Spinal cord (tissue), 10 donors: ENCODE measurements at places on chromosomes 6 and 20. TPM values are rescaled to one million over a fixed set of nuclear protein-coding genes. Genes with fewer than 3 reads are reported as not detected.

DNA sequence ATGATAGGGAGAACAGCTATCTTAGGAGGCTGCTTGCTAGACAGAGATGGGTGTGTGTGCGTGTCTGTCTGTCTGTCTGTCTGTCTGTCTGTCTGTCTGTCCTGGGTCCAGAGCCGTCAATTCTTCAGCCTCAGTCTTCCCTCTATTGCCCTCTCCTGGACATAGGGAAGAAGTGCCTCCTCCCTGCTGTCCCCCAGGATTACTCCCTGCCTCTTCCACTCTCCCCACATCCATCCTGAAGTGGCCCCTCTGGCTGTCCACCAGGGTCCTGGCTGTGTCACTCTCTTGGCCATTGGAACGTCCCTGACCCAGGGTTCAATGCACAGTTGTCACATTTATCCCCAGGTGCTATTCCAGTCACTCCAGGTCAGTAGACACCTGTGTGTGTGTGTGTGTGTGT lies 10.2 kb downstream of the TREML2 start:
- no peak for DNase-seq

GRCh38 chr6:6931071-6932025 lies 176.4 kb upstream of the RREB1 start:
- DNase-seq: no peak

DNA sequence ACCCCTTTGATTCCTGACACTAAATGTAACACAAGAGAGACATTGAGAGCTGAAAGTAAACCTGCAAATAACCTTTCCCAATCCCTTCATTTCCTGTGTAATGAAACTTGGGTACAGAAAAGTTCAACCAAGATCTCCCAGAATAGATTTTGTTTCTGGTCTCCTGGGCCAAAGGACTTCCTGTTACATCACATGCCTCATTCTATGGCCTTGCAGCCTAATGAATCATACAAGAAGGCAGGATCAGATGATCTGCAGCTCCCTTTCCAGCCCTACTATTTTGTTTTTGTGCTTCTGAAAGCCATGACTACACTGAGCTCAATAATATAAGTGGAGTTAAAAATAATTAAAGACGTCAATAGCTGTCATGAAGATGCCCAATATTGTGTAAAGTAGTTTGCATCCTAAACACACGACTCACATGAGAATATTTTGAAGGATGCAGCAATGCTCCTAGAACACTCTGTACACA lies 73.4 kb upstream of the NOX3 start:
- no peak for DNase-seq

- no peak for DNase-seq
Observed at GRCh38 chr6:53593001-53593488, 48.1 kb upstream of the GCLC start.

DNA sequence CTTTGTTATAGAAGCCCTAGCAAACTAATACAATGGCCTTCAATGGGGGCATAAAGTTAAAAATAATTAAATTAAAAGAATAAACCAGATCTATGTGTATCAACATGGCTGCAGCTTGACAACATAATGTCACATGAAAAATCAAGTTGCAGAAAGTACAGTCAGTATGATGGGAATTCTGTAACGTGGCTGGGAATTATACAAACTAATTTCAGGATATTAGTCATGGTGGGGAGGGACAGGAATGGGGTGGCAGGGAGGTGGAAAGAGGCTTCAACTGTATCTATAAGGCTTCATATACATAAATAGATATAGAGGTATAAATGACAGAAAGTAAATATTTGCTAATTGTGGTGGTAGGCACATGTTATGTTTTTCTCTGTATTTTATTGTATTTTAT lies 107.1 kb downstream of the UNC5CL start:
- DNase-seq: no peak

DNA sequence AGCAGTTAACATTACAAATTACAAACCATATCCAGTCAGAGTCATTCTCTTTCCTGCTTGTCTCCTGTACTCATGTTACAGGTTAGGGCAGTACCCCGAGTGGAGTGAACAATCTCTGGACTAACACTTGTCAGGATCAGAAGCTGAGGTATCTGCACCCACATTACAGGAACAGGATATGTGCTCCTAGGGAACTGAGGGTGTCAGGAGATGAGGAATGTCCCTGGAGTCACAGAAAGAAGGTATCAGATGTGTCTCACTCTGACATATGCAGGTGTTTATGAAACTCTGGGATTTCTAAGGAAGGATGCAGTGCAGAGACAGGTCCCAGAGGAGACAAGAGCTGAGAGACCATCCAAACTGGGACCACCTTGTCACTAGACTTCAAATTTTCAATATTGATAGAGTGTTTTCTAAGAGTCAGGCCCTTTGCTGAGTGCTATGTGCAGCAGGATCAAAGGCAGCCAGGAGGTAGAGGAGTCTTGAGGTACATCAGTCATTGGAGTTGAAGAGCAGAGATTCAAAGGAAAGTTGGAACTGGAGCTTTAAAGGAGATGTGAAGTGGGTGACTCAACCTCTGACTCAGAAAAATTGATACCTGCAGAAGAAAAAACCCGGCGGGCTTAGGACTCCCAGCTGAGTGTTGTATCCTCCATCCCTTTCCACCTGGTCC lies 12.6 kb downstream of the HLA-DPB1 start:
- no peak for DNase-seq

- no peak for DNase-seq
Observed at GRCh38 chr6:113824411-113824810, 32.7 kb upstream of the MARCKS start.

GRCh38 chr20:2312876-2313275 lies 17.1 kb downstream of the TGM3 start:
- no peak for DNase-seq

GRCh38 chr20:24701668-24702067 lies 232.2 kb downstream of the SYNDIG1 start:
- no peak for DNase-seq

DNA sequence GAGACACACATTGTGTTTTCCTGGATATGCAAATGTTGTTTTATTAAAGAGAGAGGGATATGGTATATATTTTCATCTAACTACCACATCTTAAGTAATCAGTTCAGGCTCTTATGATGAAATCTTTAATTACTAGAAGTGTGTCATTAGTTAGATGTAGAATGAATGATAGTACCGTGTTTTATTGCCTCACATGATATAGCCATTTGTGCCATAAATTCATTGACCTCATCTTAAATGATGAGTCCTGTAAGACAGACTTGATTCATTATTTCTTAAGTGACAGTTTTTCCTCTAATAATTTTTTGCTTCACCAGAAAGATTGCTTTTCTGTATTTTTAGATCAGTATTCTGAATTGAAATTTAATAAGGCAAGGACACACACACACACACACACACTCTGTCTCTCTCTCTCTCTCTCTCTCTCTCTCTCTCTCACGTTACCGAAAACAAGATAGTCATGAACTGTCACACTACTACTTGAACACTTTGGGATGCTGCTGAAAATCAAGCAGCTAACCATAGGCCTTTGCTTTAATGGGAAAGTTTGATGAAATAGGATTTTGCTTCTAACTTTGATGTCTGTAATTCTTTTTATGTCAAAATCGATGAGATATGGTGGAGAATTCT lies 140.5 kb downstream of the SOBP start:
- DNase-seq: no peak

DNA sequence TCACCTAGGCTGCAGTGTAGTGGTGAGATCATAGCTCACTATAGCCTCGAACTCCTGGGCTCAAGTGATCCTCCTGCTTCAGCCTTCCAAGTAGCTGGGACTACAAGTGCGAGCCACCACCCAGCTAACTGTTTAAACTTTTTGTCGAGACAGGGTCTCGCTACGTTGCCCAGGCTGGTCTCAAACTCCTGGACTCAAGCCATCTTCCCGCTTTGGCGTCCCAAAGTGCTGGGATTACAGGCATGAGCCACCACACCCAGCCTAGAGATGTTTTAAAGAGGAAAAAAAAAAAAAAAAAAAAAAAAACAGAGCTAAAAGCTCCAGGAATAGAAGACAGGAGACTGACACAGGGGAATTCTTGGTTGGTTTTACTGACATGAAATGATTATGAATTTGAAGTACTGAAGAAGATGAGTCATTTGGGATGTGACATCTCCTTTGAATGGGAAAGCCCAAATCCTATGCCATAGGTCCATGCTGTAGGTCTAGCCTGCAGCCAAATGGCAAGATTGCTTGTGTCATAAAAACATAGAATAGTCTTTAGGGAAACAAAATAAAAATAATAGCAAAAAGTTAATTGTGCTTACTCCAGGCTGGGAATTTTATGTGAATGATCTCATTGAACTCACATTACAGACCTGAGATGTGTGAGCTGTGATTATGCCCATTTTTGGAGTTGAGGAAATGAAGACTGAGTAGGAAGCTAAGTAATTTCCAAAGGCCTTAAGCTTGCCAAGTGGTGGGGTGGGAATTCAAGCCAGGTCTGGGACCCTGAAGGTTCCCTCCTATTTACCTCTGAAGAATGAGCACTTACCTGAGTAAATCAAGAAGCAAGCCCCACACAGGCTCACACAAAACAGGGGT lies 24.3 kb upstream of the NHSL1 start:
- no peak for DNase-seq

- DNase-seq: no peak
Observed at GRCh38 chr6:73657201-73657600, 3.4 kb upstream of the SLC17A5 start.

- DNase-seq: no peak
Observed at GRCh38 chr6:30168741-30169140, 5.4 kb downstream of the TRIM15 start.

- no peak for DNase-seq
Observed at GRCh38 chr20:5870568-5870981, 79.8 kb downstream of the TRMT6 start.

GRCh38 chr6:169265486-169266131 lies 12.0 kb upstream of the THBS2 start:
- no peak for DNase-seq

DNA sequence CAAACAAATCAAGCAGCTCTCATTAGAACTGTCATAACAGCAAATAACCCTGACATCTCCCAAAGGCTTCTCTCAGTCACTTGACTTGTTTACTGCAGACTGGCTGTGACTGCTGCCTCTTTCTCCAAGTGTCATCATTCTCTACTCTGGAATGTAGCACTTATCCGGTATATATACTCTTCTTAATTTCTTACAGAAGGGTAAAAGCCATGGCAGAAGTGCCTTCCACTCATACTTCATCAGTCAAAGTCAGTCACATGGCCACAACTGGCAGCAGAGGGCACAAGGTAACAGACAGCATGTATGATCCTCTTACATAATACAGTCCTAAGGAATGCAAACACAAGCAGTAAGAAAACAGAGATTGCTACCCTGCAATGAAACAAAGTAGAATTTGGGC lies 9.3 kb downstream of the NAPB start:
- DNase-seq: no peak

DNA sequence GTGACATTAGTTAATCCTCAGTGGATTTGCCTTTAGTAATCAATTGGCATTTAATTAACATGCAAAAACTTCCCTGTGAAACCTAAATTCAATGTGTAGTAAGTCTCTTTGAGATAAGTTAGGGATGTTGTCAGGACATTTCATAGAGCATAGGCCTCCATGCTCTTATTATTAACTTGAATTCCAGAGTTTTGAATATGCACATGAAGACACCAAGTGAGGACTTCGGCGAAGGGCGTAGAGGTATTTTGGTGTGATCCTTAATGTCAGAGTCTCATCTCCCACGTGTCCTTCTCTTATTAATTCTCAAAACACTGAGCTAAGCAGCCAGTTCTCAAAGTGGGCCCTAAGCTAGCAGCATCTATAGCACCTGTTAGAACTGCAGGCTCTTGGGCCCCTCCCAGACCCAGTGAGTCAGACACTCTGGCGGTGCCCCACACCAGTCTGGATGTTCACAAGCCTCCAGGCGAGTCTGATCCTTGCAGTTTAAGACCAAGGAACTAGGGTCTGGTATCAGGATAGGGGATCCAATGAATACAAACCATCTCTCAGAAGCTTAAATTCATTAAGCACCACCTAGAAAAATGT lies 292.1 kb downstream of the QKI start:
- no peak for DNase-seq

DNA sequence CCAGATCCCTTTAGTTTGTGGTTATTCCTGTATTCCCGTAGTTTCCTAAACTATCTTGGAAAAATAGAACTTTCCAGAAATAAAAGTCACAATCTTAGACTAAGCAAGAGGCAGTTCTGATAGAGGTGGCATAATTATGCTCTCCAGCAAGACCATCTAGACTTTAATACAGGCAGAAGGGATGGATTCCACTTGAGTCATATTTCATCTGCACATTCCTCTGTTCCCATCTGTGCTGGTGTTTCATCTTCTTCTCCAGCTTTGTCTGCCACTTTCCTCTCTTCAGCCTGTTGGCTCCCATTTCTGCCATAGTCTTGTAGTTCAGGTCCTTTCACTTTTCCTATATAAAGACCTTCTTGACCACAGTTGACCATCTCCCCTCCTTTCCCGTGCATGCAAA lies 102.9 kb downstream of the SOBP start:
- DNase-seq: no peak

DNA sequence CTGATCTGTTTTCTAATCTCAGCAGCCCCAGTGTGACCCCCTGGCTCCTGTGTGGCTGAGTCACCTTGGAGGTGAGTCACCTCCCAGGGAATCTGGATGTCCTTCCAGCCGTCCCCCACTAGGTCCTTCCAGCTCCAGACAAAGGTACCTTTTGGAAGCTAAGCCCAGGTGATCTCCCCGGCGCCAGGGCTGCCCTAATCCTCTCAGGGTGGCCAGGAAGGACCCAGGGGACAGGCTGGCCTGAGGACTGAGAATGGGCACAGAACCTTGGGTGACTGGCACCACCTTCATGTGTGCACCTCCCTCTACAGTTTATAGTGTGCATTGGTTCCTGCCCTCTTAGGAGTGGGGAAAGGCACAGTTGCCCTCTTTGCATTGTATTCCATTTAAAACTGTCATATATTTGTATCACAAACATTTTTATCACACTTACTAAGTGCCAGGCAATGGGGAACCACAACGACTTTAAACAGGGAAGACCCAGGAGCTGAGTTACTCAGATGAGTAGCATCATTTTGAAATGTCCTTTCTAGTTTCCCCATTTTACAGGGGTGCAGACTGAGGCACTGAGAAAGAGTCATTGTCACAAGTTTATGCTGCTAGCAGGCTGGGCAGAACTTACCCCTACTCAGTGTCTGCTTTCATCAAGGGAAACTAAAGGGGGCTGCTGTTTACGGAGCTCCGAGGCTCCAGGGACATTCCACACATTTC lies 2.6 kb upstream of the BPIFB4 start:
- DNase-seq: no peak

DNA sequence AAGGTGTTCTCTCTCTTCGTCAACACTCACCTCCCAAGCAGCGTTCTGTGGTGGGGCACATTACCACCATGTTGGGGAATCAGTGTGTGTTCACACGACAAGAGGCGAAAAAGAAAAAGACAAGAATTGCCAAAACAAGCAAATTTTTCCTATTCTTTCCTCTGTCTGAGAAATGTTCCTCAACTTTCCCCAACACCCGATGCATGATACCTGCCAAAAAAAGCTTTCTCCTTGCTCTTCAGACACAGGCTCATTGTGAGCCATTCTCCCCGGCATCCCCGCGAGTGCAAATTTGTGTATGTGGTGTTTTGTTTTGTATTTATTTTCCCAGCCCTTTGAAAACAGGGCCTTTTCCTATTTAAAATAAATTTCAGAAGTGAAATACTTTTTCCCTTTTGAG lies 100.9 kb downstream of the JAG1 start:
- no peak for DNase-seq

Gene SIGLEC1
- 1.8 TPM for total RNA-seq

Gene TBXT
- not detected for total RNA-seq

Gene SLC26A8
- total RNA-seq: 0.77 TPM

Gene NUDT3
- 74.1 TPM for total RNA-seq

Gene EGFL8
- total RNA-seq: 28.4 TPM

Gene CLVS2
- total RNA-seq: 30.1 TPM
